G401 (cell line): ENCODE measurements at places on chromosomes 5 and 9. TPM values are rescaled to one million over a fixed set of nuclear protein-coding genes. Genes with fewer than 3 reads are reported as not detected.

The RPL12 gene
- total RNA-seq = 1,861 and 2,468 TPM in 2 replicates

The PHPT1 gene
- 139 and 226 TPM in 2 replicates for total RNA-seq

The RIMOC1 gene
- 5.4 and 9.4 TPM in 2 replicates for total RNA-seq

The TAF1L gene
- total RNA-seq = under 0.01 and 0.03 TPM in 2 replicates

The LIFR gene
- total RNA-seq = 0.12 and 0.98 TPM in 2 replicates

The SLC1A3 gene
- total RNA-seq = 2.9 TPM in 1 of 2 replicates, not detected in the other

The GABRA6 gene
- total RNA-seq = not detected in 2 replicates

The GABRA1 gene
- total RNA-seq = not detected in 2 replicates

The PCDHB16 gene
- 0.25 and 1.3 TPM in 2 replicates for total RNA-seq
